ENCODE measurements at places on chromosomes 12 and 14.

- no peak for DNase-seq
Observed at GRCh38 chr12:96240656-96241055, 46.5 kb downstream of the ELK3 start.

GRCh38 chr12:2547273-2548044 lies 247.3 kb upstream of the FKBP4 start:
- DNase-seq, result no peak

GRCh38 chr14:82565825-82566224 lies 1032.2 kb upstream of the SEL1L start:
- DNase-seq, result no peak

DNA sequence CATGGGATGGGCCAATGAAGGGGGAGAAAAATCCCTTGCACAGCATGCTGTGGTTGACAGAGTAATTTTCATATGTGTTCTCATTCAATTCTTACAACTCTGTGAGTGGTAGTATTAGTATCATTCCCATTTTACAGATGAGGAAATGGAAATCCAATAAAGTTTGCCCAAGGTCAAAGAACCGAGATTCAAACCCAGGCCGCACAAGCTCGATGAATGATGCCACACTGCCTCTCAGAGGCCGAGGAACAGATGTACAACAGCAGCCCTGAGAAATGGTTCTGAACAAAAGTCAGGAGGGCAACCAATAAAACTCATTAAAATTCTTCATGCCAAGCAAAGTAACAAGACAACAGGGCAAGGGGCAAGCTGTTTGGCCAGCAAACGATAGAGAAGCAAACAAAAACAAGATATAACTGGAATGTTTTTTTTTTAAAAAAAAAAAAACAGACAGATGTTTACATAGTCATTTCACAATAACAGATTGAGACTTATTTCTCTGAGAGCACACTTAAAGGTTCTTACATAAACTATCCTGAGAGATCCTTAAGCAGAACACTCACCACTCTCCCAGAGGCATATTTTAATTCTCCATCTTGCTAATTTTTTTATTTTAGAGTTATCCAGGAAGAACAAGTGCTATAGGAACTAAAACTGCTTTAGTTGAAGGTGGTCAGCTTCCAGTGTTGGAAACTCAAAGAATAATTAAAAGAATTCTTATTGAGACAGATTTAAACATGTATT lies 85.8 kb downstream of the EXOC5 start:
- no peak for DNase-seq

DNA sequence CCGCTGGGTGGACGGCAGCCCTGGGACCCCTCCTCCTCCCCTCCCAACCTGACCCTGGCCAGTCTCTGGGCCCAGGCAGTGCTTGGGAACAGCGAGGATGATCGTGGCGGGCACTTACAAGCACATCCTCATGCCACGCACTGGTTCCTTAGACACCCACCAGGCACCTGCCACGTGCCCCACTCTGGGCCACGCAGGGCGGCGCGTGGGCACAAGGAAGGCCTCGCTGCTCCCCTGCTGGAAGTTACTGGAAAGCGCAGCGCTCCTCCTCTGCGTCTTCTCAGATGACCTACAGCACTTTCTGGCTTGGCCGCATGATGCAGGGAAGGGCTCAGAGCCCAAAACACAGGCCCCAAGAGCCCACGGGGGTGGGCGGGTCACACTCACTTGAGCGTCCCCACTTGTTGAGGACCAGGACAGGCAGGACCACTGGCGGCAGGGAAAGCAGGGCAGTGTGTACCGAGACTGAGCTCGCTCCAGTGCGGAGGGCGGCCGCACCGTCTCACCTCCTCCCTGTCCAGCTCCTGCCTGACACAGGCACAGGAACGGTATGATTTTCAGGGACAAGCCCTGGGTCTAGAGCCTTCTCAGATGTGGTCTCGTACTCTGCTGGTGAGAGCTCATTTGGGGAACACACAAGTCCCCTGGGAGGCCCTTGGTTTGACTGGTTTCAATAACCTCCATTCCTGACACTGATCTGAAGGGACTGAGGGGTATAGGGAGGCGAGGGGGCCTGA lies 128.3 kb upstream of the EVL start:
- DNase-seq, result no peak

- no peak for DNase-seq
Observed at GRCh38 chr12:76312315-76312714, 35.9 kb downstream of the BBS10 start.

GRCh38 chr12:19461999-19462398 lies 22.7 kb downstream of the AEBP2 start:
- no peak for DNase-seq

- no peak for DNase-seq
Observed at GRCh38 chr12:1499351-1499750, 95.0 kb downstream of the FBXL14 start.

- DNase-seq, result no peak
Observed at GRCh38 chr14:55160989-55161388, 30.4 kb downstream of the DLGAP5 start.

DNA sequence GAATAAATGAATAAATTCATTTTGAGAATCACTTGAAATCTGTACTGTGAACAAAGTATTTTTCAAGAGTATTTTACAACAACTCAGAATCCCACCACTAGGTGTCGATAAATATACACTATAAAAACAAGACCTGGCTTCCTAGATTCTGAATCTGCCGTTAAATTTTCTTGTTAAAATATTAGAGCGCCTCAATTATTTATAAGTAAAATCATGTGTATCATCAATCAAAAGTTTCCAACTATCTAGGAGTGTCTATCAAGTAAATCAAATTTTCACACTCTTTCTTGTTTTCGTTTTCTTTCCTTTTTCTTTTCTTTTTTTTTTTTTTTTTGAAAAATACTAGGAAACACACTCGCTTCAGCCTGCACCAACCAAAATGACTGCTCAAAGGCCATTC lies 179.2 kb upstream of the DCN start:
- no peak for DNase-seq
